HT1080 (cell line): ENCODE measurements at places on chromosomes 1 and 21. TPM values are rescaled to one million over a fixed set of nuclear protein-coding genes. Genes with fewer than 3 reads are reported as not detected.

OLIG2 gene
- not detected in 2 replicates for total RNA-seq

LTN1 gene
- total RNA-seq, result 18.3 and 18.5 TPM in 2 replicates

GBP6 gene
- not detected in 2 replicates for total RNA-seq

POLR3C gene
- 51.1 and 56.4 TPM in 2 replicates for total RNA-seq

HOOK1 gene
- total RNA-seq, result not detected in 2 replicates

AMY1C gene
- total RNA-seq, result not detected in 2 replicates

PLPPR4 gene
- total RNA-seq, result 0.05 TPM in 1 of 2 replicates, not detected in the other

PDE4B gene
- total RNA-seq, result 5.4 and 7.6 TPM in 2 replicates

- no peak for DNase-seq
Observed at GRCh38 chr1:21317690-21318043, 27.4 kb upstream of the ECE1 start.

DNA sequence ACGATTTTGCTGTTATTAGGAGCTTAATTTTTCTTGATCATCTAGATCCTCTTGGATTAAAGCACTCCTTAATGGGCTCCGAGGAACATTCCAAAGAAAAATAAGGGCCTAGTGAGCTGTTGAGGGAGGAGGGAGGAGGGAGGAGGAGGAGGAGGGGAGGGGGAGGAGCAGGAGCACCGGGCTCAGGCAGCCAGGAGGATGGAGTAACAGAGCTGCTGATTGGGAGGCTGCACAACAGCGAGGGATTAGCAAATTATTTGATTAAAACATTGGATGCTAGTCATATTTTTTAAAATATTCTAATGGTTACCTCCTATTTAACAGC is 302.1 kb upstream of the RRP15 start:
- DNase-seq, result no peak

DNA sequence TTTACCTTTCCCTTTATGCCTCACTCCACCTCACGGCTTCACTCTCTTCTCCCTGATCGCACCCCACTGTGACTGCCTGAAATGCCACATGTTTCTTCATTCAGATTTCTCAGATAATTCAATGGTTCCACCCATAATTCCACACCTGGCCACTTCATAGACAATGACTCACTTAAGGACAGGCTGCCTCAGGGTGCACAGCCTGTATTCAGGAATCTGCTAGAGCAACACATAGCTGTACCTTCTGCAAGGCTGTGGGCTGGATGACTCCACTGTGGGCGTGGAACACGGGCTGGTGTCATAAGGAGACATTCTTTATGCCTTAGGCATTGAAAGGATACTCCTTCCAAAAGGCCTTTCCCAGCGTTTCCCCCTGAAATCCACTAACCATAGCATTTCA is 36.1 kb downstream of the L1TD1 start:
- DNase-seq, result peak; percentile 71

DNA sequence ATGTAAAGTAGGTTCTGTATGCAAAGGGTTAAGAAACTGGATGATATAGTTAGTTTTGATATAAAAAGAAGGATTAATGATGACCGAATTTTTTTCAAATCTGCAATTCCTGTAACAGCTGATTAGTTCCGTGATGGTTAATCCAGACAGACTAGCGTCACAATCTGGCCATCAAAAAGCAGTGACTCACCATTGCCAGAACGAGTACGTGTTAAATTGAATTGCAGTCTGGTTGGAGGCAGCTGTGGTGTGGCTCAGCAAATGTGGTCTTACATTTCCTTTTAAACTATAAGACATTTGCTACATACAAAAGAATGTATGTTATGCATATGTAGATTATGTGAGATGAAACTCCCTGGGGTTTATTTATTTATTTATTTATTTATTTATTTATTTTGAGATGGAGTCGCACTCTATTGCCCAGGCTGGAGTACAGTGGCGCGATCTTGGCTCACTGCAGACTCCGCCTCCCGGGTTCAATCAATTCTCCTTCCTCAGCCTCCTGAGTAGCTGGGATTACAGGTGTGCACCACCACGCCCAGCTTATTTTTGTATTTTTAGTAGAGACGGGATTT is 139.8 kb downstream of the RYR2 start:
- peak; percentile 12 for DNase-seq

DNA sequence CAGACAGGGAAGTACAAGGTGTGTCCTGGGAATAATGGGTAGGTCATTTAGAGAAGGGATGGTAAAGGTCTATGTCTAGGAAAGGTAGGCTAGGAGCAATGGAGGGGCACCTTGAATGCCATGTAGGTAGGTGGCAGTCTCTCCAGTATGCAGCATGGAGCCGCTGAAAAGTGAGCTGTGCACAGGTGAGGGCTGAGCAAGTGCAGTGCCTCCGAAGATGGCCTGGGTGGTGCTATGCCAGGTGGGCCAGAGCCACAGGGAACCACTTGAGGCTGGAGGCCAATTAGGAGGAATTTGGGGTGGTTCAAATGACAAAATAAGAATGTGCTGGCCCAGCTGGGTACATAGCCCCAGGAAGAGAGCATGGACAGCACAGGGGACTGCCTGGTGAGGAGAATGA is 25.0 kb downstream of the RNU5D-1 start:
- DNase-seq, result no peak

DNA sequence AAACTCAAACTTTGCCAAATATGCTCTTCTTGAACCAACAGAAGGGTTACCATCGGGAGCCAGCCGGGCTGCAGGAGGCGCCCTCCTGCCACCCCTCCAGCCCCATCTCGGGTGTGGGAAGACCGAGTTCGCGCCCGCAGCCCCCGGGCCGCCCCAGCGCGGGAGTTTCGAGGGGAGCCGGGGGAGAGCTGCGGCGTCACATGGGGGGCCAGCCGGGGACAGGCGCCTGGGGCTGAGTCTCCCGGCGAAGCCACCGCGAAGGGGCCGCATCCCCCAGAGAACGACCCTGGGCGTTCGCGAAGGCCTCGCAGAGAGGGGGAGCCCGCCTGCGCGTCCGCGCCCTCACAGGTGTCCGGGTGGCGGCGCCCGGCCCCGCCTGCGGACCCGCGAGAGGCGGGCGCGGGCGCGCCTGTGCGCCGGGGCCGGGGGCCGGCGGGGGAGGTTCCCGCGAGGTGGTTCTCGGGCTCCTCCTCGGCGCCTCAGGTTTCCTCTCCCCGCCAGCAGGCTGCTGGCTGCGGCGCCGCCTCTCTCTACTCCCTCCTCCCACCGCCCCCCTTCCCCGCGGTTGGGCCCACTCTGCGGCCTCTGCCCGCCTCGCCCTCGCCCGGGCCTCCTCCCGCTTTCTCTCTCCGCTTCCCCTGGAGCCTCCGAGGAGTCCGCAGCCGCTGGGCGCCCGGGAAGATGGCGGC is at the start of gene RAVER2:
Gene RAVER2 (plus strand): TSS at position 584 of the 689 bp plus-strand sequence. CDS start 98 bp downstream, at position 682.
- DNase-seq, result peak; percentile 69

- DNase-seq, result no peak
Observed at GRCh38 chr1:37124501-37124900, 90.2 kb upstream of the GRIK3 start.

DNA sequence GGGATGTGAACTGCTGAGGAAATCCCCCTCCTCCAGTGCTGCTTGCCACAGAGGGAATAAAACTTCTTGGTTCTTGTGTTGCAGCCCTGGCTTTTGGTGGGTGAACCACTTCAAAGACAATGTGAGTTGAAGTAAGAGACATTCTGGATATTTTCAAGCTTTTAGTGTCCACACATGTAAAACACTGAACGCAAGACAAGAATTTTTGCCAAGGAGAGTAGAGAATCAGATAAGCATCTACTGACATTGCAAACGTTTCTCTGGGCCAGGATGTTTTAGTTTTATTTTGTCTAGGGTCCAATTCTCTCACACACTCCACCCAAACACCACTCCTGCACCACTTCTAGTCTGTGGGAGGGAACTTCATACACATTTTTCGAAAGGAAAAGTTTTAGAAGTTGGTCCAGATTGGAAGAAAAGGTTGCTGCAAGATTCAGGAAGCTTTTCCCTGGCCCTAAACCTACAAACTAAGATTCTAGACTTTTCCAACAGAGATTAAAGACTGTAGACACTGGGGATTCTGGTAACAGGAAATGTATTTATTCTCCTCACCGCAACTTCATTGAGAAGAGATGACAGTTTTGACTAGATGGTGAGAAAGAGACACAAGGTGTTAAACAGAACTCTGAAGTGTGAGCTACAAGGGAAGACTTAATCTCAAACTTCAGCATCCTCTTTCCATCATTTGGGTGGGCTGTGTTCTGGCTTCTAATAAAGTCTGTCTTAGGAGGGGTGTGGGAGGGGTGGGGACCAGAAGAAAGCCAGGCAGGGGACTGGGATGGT is 16.1 kb downstream of the FASLG start:
- no peak for DNase-seq

- no peak for DNase-seq
Observed at GRCh38 chr1:9471679-9472078, 67.6 kb upstream of the SLC25A33 start.

DNA sequence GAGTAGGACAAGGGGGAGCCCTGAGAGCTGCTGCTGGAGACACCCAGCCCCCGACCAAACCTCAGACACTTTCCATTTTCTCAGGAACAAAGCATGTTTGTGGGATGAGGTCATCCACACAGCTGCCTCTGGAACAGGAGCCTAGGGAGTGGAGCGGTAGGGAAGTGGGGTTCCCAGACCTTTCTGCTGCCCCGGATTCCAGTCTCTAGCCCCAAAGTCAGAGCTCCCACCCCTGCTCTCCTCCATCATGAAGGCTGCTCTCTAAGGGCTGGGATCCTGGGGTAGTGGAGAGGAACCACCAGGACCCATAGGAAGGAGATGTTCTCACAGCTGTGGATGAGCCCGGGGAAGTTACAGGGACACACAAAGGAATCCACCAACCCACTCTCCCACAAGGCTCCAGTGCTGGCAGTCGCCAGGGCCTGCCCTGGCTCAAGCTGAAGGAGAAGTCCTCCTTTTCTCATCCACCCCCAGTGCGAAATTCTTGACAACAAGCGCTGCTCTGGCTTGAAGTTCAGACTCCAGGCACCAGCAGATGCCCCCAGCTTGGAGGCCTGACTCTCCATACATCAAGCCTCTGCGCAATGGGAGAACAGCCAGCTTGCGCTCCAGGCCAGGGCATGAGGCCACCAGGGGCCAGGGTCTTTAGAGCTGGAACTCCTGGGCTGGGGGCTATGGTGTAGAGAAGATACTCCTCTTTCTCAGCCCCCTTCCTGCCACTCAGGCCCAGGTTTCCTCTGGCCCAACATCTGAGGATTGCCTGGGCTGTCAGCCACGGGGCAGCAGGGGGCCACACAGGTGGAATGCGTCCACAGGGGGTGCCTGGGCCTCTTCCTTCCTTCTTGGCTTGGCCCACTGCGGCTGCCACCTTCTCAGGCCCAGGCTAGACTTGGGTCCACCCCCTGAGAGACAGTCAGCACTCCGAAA is 4.5 kb downstream of the FHL3 start:
- DNase-seq, result peak; percentile 87

DNA sequence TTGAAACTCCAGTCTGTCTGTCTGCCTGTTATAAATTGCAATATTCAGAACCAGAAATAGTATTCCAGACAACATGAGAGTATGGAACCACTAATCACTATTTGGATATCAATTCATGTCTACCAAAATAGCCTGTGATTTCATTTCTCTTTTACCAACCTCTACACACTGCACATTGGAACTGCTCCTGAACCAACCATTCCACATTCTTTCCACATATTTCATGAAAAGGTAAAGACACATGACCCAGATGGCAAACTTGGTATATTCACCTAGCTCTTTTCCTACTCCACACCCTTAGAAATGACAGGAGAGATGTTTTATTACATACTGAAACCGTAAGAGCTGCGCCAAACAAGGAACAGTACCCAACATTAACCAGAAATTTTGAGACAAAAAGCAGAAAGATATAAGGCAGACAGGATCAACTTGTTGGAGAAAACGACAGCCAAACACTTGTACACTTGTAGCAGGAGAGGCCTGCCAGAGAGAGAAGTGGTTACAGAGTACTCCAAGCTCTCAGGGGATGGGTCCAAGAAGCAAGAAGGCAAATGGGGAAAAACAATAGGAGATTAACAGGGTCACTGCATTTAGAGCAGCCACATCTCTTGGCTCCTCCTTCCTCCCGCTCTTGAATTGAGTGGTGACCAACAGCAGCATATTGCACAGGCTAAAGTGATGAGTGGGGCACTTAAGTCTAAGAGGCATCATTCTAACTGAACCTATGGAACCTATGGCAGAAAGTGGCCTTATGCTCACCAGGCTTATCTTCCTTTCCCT is 148.7 kb downstream of the SETD4 start:
- DNase-seq, result no peak

- no peak for DNase-seq
Observed at GRCh38 chr1:190196020-190196419, 281.6 kb downstream of the BRINP3 start.

DNA sequence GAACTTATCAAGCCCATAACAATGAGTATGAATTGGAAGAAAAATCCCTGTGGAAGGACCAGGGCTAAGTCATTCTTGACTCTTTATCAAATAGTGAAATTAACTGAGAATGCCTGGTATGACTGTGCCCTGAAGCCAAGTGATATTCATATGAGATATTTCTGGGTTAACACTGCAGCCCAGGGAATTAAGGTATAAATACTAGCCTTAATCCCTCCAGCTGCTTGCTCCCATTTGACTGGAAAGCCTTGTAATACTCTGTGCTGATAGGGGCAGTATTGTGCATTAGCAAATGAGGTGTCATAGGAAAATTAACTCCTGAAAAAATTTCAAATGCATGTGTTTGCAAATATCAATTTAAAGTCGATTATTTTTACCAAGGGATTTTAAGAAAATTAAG is 568.8 kb downstream of the LMO4 start:
- DNase-seq, result no peak

GRCh38 chr21:45991606-45992300 is 10.2 kb downstream of the COL6A1 start:
- no peak for DNase-seq

DNA sequence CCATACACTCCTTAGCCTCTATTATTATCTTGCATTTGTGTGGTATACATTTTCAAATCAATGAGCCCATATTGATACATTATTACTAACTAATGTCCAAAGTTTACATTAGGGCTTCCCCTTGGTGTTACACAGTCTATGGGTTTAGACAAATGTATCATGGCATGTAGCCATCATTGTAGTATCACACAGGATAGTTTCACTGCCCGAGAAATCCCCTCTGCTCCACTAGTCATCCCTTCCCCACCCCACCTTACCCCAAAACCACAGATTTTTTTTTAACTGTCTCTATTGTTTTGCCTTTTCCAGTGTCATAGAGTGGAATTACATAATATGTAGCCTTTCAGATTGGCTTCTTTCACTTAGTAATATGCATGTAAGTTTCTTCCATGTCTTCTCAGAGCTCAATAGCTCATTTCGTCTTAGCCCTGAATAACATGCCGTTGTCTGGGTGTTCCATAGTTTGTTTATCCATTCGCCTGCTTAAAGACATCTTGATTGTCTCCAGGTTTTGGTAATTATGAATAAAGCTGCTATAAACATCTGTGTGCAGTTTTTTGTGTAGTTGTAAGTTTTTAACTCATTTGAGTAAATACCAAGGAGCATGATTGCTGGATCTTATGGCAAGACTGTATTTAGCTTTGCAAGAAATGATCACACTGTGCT is 86.4 kb upstream of the LYST start:
- peak; percentile 58 for DNase-seq

DNA sequence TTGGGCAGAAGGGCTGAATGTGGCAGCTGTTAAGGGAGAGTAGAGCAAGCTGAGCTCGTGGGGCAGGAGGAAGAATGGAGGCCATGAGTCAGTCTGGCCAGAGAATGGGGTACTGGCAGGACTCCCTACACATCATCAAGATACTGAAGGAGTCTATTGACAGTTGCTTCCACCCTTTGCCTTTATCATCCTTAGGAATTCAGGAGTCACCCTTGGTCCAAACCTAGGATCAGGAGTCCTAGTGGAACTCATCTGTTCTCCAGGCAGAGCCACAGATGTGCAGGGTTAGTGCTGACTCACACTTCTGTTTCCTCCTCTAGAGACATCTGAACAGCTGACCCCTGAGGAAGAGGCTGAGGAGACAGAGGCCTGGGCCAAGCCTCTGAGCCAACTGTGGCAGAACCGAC is 18.7 kb upstream of the ST3GAL3 start:
- DNase-seq, result peak; percentile 88

- no peak for DNase-seq
Observed at GRCh38 chr1:26025517-26025916, 3.9 kb downstream of the EXTL1 start.
